ENCODE measurements at places on chromosomes 2 and 18.

GRCh38 chr2:128770143-128771085 lies 451.7 kb upstream of the HS6ST1 start:
- DNase-seq = no peak

GRCh38 chr2:160956243-160956802 lies 203.9 kb upstream of the TANK start:
- no peak for DNase-seq

- DNase-seq = no peak
Observed at GRCh38 chr18:9000733-9001132, 101.8 kb upstream of the NDUFV2 start.

GRCh38 chr2:26061539-26061938 lies 27.7 kb downstream of the RAB10 start:
- no peak for DNase-seq

Data from NAMALWA (cell line).